ENCODE measurements at places on chromosomes 11 and 22.

- DNase-seq, result no peak
Measured at GRCh38 chr11:76347466-76347865, 33.5 kb downstream of the THAP12 start.

GRCh38 chr11:95337175-95337957, 106.4 kb upstream of the SESN3 start:
- DNase-seq, result no peak

GRCh38 chr22:35198738-35199137, 58.6 kb upstream of the HMGXB4 start:
- DNase-seq, result no peak

DNA sequence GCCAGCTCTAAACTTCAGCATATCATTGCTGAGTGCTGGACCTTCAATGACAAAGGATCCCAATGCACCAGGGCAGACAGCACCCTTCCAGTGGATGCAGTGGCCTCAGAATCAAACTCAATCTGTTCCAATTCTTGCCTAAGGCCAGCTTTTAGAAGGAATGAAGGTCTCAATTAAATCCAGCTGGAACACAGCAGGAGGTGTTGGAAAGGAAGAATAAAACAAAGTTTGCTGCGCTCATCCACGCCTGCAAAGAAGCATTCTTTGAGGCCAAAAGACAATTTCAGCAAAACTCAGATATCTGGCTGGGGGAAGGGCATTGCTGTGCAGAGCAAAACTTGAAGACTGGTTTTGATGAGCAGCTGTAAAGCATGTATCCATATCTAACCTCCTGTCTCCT, 120.7 kb downstream of the CCDC81 start:
- DNase-seq, result no peak

DNA sequence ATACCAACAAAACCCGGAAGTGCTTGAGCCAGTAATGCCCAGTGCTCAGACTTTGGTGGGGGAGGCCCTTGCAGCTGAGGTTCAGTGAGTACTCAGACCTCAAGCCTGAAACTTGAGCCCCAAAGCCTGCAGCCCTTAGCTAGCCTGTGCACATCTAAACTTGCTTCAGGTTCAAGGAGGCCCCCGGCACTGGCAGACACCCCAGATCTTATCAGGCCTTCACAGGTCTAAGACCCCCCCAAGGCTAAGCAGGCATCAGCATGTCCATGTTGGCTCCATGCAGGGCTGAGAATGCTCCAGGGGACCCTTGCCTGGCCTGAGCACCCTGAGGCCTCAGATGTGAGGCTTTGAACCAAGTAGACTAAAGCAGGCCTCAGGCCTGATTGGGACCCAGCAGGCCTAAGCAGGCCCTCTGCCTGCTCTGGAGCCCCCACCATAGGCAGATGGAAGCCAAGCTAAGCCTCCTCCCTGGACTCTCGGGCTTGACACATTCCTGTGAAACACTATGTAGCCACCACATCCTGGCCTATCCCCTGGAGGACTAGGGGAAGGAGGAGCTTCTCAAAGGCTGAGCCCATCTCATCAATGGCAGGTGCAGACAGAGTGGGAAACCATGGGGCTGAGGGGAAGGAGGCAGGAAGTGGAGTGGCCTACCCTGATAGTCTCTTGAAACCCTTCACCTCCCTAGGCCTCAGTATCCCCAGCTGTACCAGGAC, 1.2 kb upstream of the CASTOR1 start:
- DNase-seq, result no peak

DNA sequence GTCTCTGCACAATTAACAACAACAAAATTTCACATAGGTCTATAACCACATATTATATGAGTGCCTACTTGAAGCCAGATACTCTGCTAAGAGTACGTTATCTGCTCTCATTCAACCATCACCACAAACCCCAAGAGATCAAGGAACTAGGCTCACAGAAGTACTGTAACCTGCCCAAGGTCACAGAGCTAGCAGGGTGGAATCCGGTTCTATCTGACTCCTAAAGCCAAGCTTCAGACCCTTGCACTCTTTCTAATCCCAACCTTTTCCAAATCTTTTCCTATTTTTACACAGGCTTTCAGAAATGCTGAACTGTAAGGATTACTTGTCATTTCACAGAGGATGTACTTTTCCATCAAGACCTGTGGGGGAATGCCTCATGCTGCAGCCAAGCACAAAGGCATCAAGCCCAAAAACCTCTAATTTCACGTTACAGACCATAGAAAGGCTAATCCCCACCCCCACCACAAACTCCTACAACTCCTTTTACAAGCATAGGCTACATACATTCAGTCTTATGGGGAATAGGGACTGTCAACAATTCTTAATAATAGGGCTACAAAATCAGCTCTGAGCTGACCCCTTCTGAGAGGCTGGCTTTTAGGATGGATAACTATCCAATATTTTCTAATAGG, 927 bp downstream of the PRCP start:
- no peak for DNase-seq

DNA sequence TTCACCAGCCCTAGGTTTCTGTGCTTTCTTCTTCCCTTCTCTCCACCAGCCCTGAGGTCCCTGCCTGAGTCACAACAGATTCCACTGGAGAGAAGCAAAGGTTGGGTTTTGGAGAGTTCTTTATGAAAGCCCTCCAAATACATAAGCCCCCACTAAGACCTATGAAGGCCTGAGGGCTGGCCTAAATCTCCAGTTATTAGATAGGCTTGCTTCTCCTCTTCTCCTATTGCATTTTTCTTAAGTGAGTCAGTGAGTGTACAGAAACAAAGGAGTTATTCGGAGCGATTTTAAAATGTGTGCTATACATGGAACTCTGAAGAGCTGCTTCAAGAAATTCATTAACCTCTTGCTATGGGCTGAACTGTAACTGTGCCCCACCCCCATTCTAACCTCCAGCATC, 1057.3 kb downstream of the OPCML start:
- DNase-seq, result no peak

DNA sequence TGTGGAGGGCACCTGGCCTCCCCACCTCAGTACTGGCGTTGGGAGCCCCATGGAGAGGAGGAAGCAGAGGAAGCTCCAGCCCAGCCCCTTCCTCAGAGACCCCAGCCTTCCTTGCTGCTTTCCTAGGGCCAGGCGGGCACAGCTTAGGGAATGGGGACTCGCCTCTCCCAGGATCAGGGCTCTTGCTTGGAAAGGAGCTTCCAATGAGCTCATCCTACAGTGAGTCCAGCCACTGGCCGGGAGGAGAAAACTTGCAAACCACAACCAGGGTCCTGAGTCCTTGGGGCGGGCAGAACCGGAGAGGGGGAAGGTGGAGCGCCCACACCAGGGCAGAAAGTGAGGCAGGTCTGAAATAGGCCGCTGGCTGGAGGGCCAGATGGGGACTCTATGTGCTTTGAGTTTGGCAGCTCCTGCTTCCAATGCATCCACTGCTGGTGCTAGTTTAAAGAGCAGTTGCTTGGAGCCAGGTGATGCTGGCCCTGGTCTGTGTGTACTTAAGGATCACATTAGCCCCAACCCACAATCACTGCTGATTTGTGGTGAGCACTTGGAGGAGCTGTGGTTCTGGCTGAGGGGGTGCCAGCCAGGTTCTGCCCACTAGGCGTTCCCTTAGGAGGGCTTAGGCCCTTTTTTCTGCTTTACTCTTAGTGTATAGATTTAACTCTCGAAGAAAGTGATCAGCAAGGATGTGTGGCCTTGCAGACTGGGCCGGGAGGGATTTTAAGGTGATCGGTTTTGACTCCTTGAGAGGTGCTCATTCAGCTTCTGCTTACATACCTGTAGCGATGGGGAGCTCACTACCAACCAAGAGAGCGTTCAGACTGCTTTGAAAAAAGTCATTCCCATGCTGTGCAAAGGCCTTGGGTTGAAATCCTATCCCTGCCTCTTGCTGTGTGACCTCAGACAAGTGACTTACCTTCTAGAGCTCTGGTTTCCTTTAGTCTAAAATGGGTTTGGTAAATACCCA, 81.9 kb downstream of the TP53I11 start:
- DNase-seq, result no peak

DNA sequence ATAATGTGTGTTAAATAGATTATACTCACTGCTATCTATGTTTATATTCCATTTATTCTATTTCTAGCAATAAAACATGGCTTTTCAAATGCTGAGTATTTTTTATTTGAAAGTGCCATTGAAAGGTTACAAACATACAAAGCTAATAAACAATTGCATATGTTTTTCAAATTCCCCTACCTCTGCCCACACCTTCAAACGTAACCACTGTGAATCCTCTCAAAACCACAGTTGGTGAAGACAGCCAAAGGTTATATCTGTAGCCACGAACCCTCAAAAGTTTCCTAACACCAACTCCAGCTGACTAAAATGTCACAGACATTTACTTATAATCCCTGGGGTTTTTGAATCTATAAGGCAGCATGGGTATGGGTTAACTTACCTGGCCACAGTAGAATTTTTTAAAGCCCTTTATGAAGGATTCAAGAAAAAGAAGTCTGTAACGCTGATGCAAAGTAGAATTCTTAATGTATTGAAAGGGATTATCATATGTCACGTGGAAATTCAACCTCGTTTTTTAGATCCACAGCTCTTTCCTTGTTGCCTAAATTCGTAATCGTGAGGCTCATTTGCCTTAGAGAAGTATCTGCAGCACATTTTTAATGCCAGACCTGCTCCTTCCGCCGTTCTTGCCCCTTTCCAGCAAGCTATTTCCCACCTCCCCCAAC, 122.5 kb upstream of the ZC3H12C start:
- no peak for DNase-seq

GRCh38 chr22:37419969-37420685, 7.2 kb downstream of the ELFN2 start:
- no peak for DNase-seq

GRCh38 chr11:77515063-77515462, 41.2 kb upstream of the PAK1 start:
- DNase-seq, result no peak

- DNase-seq, result no peak
Measured at GRCh38 chr22:28815111-28815510, 14.7 kb upstream of the XBP1 start.

- DNase-seq, result no peak
Measured at GRCh38 chr11:66491315-66491935, 11.2 kb downstream of the DPP3 start.

DNA sequence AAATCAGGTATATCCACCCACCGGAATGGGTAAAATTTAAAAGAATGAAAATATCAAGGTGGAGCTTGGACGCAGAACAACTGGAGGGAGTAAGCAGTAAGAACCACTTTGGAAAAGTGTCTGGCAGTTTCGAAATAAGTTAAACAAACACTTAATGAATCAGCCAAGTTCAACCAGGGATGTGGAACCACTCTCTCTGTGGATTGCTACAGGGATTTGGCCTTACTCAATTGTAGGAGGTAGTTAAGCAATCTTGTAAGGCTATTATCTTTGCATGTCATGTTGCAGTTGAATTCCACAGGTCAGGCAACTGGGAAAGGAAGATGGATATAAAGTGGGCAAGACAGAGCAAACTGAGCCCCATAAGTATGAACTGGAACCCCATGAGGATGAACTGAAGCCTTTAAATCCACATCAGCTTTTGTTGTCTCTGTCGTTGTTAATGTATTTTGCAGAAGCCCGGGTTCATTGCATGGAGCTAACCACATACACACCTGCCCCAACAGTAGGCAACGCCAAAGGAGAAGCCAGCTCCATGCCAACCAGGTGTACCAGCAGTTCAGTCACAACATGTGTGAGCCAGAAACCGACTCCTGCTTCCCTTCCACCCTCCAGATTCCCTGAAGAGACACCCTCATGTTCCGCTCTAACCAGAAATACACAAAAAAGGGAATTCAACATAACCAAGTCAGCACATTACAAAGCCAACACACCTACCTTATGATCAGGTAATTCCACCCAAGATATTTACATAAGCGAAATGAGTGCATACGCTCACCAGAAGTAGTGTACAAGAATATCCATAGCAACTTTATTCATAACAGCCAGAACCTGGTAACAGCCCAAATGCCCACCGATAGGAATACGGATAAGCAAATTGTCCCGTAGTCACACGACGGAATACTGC, 8.0 kb upstream of the SLC43A3 start:
- no peak for DNase-seq

- no peak for DNase-seq
Measured at GRCh38 chr22:37680191-37680851, 4.9 kb downstream of the LGALS1 start.

- no peak for DNase-seq
Measured at GRCh38 chr11:8241373-8242117, 22.1 kb downstream of the LMO1 start.

- no peak for DNase-seq
Measured at GRCh38 chr11:116193321-116194131, 579.3 kb downstream of the BUD13 start.

- peak; percentile 10 for DNase-seq
Measured at GRCh38 chr11:63613517-63614135, 607 bp downstream of the PLAAT3 start.

DNA sequence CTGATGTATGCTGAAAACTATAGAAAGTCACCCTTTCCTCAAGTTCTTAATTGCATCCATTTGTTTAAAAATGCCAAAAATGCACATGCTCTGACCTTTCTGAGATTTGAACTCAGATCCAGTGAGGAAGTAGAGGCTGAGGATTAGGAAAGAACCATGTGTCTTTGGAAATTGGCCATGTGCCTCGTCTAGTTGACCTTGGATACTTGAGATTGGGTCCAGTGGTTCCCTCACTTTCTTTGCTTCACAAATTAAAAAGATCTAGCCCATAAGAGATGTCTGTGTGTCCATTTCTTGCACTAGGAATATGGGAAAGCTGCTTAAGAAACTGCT, 128.3 kb downstream of the MAML2 start:
- no peak for DNase-seq

GRCh38 chr11:80048513-80048912, 607.7 kb upstream of the TENM4 start:
- DNase-seq, result no peak

DNA sequence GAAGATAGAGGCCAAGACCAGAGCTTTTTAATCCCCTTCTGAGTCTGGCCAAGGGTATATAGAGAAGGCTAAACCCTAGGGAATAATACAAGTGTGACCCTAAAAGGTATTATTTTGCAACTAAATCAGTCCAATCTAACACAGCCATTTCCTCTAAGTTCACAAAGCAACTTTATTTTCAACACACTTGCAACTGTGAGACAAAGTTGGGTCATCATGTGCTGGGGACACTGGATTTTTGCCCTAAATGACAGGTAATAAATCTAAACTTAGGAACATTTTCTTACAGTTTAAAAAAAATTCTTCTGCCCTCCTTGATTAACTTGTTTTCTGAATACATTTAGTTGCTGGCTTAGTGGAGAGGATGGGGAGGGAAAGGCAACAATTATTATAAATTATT, 78.3 kb downstream of the DDIAS start:
- DNase-seq, result no peak

Data from stimulated activated CD8-positive, alpha-beta memory T cell treated with anti-CD3 and anti-CD28 coated beads, Interleukin-12 subunit alpha, Interleukin-12 subunit beta, amount 100 ng/mL, for 1 hour (primary cell).